Osteoblast (primary cell): ENCODE measurements at places on chromosomes 16 and 17. TPM values are rescaled to one million over a fixed set of nuclear protein-coding genes. Genes with fewer than 3 reads are reported as not detected.

DNA sequence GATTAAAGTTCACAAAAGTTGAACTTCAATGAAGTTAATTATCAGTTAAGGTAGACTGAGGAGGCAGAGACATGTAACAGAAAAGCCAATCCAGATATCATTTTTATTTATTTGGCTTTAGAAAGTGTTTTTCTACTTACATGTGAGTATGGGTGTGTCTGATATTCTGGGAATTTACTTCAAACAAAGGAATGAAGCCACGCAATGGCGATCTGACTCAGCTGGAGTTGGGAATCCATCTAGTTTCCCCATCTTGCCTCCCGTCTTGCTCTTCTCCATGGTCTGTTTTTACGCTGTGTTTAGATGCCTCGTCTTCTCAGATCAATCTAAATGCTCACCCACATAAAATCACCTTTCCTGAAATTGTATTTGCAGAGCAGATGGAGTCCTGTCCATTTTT is 1.7 kb upstream of the KCNJ16 start:
- no peak for DNase-seq

- no peak for DNase-seq
Observed at GRCh38 chr17:72471296-72471695, 350.5 kb downstream of the SOX9 start.

- DNase-seq, result no peak
Observed at GRCh38 chr17:10061111-10061845, 137.1 kb downstream of the GAS7 start.

- no peak for DNase-seq
Observed at GRCh38 chr17:36879624-36880131, 57.6 kb upstream of the LHX1 start.

GRCh38 chr16:27097800-27098230 is 31.1 kb downstream of the C16orf82 start:
- DNase-seq, result no peak

DNA sequence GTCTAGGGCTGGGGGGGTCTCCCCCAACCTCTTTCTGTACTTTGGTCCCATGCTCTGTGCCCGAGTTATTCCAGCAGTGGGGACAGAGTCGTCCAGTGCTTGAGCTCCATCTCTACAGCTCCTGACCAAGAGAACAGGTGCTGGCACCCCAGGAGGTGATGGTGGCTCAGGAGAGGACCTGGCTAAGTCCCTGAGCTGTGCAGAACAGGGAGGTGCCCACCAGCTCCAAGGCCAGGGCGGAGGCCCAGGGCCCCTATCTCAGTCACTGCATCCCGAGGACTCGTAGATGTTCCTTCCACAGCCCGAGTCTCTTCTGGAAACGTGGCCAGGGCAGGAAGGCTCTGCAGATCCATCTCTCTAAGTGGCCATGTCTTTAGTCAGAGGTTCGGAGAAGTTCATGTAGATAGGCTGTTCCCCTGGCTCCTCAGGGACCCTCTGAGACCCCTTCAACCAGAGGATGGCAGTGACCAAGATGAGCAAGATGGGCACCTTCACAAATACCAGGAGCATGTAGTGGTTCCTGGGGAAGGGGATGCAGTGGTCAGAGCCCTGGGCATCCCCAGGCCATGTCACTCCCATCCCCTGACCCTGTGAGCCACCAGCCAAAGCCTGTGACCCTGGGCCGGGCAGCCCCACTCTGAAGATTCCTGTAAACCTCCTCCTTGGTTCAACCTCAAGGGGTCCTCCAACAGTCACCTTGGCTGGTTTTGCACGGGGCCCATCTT is 8.7 kb downstream of the CD300LB start:
- no peak for DNase-seq

DNA sequence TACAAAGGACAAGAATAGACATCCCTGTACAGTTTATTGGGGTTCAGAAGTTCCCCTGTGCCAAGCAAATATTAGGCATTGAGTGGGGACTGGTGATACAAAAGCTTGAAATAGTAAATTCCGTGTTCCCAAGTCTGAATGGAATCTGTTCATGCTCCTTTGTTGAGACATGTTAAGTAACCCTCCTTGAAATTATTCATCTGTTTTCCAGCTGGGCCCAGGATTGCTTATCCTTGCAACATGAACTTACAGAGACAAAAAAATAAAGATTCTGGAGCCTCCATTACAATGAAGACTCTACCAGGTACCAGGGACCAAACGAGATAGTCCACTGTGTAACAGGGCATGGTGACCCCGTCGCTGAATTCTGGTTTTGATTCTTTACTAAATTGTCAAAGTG is 6.1 kb upstream of the CCL8 start:
- no peak for DNase-seq

Gene YBX2
- total RNA-seq, result under 0.01 TPM in 1 of 2 replicates, not detected in the other

Gene KRT27
- not detected in 2 replicates for total RNA-seq

Gene KIF2B
- not detected in 2 replicates for total RNA-seq

Gene SLC22A31
- not detected in 2 replicates for total RNA-seq

Gene GAST
- not detected in 2 replicates for total RNA-seq
